ENCODE measurements at places on chromosomes 13 and 19. TPM values are rescaled to one million over a fixed set of nuclear protein-coding genes. Genes with fewer than 3 reads are reported as not detected.

ZNF841 gene
- 5.1 TPM for total RNA-seq

SLITRK5 gene
- 4.9 TPM for total RNA-seq

ZSCAN4 gene
- not detected for total RNA-seq

POLR1G gene
- total RNA-seq = 9.6 TPM

GSX1 gene
- total RNA-seq = not detected

PABPC3 gene
- under 0.01 TPM for total RNA-seq

SHC2 gene
- total RNA-seq = 0.30 TPM

ZNF470 gene
- 1.2 TPM for total RNA-seq

ZNF471 gene
- total RNA-seq = 0.89 TPM

ZNF791 gene
- 5.8 TPM for total RNA-seq

RFPL4A gene
- not detected for total RNA-seq

CAPN12 gene
- total RNA-seq = 0.50 TPM

SLITRK6 gene
- 0.50 TPM for total RNA-seq

SLC25A41 gene
- not detected for total RNA-seq

SGCG gene
- total RNA-seq = 0.34 TPM

ADGRL1 gene
- total RNA-seq = 0.89 TPM
